ENCODE measurements at places on chromosomes 7 and 10.

DNA sequence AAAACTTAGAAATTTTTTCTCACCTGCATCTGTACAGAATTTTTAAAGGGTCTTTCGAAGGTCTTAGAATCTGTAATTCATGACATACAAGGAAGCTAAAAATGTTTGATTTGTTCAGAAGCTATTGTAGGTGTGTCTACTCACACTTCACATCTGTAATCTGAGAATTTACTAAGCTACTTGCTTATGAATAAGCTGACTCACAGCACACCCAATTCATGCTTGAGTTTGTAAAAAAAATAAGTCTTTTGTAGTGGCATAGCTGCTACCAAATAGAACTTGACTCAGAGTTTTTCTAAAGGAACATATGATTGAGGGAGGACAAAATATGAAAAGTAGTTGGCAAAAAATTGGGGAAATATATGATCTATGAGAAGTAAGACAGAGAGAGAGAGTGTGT is 12.7 kb upstream of the AGR2 start:
- DNase-seq: no peak

DNA sequence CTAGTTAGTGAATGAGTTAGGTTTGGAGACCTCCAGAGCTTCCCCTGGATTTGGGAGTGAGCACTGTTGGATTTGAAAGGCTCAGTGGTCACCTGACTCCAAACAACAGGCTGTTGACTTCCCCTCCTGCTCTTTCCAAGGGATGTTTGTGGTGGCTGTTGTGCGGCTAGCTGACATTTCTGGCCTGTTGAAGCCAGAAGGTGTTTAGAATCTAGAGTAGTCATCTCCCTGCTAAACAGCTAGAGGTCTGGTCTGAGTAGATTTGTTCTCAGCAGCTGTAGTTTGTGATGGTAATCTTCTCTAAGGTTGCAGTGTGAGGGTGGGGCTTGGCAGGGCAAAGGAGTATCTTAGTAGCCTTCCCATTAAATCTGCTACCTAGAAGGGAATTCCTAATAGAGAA is 30.1 kb downstream of the BPGM start:
- no peak for DNase-seq

GRCh38 chr10:20648263-20648874 is 248.7 kb downstream of the NEBL start:
- DNase-seq: no peak

GRCh38 chr10:121648493-121648892 is 50.2 kb upstream of the FGFR2 start:
- DNase-seq: no peak

GRCh38 chr7:139769066-139769465 is 8.7 kb downstream of the HIPK2 start:
- DNase-seq: no peak

GRCh38 chr10:3588346-3588745 is 196.7 kb downstream of the KLF6 start:
- no peak for DNase-seq

GRCh38 chr10:44980309-44981171 is 1.9 kb upstream of the DEPP1 start:
- no peak for DNase-seq

- no peak for DNase-seq
Measured at GRCh38 chr10:63698787-63699150, 177.6 kb downstream of the REEP3 start.

GRCh38 chr7:26850193-26850651 is 14.2 kb downstream of the SKAP2 start:
- no peak for DNase-seq
